Renal cortex interstitium (tissue), 15 donors: ENCODE measurements at places on chromosomes 2 and 18. TPM values are rescaled to one million over a fixed set of nuclear protein-coding genes. Genes with fewer than 3 reads are reported as not detected.

CYB5A gene
- polyA plus RNA-seq: 275 TPM

RUFY4 gene
- 0.41 TPM for polyA plus RNA-seq

SIX3 gene
- polyA plus RNA-seq: not detected

MAPRE3 gene
- 15.8 TPM for polyA plus RNA-seq

DNA sequence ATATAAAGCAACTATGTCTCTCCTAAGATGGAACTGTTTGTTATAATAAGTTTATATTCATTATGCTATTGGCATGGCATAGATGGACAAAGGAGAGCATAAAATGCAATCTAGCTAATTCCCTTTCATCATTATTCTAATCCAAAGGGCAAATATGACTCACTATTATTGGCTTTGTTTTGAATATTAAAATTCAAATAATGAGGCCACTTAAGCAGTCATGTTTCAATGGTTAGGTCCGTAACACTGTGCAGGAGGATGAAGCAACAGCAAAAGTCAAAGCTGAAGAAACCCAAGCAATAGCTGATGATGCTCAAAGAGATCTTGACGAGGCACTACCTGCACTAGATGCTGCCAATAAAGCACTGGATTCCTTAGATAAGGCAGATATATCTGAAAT lies 177.1 kb downstream of the TRABD2A start:
- no peak for DNase-seq

GRCh38 chr2:212364112-212364985 lies 174.3 kb downstream of the ERBB4 start:
- DNase-seq: no peak

- no peak for DNase-seq
These were observed 244.8 kb downstream of the DCDC2C start for GRCh38 chr2:3948191-3948590.

DNA sequence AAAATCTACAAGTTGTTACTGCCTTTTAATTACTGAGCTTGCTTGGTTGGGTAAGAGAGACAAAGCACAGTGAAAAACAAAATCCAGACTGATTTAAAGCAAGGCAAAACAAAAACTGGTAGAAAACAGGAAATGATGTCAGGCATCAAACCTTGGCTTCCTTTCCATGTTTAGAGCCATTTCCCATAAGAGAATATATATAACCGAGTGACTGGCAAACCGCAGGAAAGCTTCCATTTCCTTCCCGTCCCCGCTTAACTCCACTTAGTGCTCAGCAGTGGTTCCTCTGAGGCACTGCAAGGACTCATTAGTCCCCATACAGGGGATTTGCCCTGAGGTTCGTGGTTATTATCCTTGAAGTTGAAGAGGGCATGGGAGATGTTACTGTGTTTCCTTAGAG lies 446.3 kb downstream of the LPIN1 start:
- DNase-seq: no peak

GRCh38 chr18:58970943-58971790 lies 106.5 kb downstream of the ZNF532 start:
- no peak for DNase-seq

GRCh38 chr2:218010140-218010983 lies 7.6 kb upstream of the TNS1 start:
- no peak for DNase-seq

DNA sequence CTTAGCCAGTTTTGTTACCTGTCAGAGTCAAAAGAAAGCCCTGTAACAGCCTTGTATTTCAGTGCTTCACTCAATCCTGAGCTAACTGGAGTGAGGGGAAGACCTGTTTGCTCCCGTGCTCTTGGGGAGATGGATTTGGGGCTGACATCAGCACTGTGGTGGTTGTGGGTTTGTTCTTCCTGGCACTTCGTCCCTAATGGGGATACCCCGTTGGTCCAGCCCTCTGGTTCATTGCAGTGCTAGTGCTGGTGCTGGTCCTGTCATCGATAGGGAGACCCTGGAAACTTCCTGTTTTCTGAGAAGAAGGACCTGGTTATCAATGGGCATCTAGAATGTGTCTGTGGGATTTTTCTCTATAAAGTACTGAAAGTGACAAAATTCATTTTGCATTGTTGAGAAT lies 205.4 kb downstream of the ZNF407 start:
- DNase-seq: no peak

DNA sequence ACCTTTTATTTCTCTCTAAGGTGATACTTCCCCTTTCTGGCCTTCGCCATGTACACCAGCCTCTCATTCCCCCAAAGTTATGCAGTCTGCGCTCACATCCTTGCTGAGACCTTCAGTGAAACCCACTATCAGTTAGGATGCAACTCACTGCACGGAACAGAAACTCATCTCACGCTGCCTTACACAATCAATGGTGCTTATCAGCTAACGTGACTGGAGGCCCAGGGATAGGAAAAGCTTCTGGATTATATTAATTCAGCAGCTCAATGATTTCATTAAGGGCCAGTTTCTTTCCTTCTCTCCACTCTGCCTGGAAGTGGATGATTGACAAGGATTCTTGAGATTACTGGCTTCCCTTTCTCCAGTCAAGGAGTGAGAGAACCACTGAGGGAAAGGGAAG lies 44.8 kb downstream of the CDH2 start:
- no peak for DNase-seq

DNA sequence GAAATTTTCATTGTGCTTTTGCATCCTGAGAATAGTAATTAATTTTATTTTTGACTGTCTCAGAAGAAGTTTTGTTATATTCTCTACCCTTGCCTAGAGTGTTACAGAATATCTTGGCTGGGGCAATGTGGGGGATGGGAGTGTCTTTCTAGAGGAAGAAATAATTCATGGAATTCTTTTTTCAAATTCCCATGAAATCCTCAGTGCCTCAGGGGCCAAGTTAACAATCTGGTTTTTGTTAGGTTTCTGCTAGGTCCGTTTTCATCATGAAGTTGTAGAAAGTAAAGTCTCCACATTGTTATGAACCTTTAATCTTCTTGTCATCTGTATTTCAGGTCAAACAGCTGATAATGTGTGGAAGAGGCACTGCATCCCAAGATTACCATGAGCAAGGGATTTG lies 145.6 kb upstream of the GYPC start:
- no peak for DNase-seq

DNA sequence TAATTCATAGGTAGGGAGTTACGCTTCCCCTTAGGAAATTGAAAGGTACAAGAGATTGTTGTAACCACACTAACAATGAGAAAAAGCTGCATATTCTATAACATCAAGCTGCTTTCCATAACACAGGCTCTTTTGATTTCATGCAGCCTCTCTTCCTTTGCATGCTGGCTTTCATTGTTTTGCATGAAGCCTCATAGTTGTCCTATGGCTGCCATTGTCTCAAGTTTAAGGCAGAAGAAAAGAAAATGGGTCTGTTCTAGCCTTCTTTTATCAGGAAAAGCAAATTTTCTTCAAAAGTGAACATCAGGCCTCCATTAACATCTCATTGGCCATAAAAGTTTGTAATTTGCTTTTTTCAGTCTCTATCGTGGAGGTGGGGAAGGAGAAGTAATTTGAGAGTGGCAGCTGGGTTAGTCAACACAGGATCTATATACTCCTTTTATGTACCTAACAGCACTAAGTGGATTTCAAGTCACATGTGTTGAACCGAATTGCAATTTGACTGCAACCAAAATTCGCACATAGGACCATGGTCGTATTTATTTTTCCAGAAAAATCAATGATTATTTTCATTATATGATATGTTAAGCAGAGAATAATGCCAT lies 248.5 kb upstream of the RND3 start:
- DNase-seq: no peak

- DNase-seq: no peak
These were observed 261.1 kb upstream of the ZEB2 start for GRCh38 chr2:144780983-144781382.
